CMK (cell line): ENCODE measurements at places on chromosomes 11 and 22.

DNA sequence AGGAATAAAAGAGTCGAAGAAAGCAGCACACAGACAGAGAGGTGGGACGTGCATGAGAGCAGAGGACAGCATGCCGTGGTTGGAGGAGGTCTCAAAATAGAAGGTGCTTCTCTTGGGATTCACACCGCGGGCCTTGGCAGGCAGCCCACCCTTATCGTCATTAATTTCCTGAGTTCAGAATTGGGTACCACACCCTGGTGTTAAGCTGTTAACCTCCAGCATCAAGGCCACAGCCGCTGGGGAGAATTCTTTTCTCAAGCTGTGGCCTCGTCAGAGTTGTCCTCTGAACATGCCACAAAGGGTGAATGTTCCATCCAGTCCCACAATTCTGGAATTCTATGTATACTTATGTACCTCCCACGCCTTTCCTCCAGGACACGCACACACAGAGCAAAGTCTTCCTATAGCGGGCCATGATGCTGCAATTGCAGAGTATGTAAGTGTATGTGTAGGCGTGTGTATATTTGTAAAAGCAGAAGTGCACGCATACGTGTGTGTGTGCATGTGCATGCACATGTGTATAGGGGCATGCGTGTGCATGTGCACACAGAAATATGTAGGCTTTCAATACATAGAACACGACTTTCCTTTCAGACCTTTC lies 39.0 kb downstream of the ADAMTS8 start:
- DNase-seq: no peak

GRCh38 chr11:123584737-123585136 lies 69.7 kb downstream of the SCN3B start:
- no peak for DNase-seq

DNA sequence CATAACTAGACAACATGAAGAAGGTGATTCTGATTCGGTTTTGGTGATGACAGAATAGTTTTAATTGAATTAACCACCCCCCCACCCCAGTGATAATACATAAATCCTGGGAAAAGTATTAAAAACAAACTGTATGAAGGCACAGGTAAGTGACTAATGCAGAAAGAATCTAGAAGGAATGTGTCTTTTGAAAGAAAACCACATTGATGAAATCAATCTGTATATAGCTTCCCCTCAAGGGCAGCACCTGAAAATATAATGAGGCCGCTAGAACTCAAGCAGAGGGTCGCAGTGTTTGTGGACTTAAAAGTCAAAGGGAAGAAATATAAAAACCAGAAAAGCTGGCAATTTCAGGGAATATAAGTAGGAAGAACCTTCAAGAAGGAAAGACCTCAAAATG lies 580.5 kb upstream of the CHORDC1 start:
- DNase-seq: no peak

- no peak for DNase-seq
These were observed 1.2 kb upstream of the PLA2G3 start for GRCh38 chr22:31141551-31141950.

- DNase-seq: no peak
These were observed 910 bp downstream of the CLTCL1 start for GRCh38 chr22:19290400-19291217.

- DNase-seq: no peak
These were observed 423.9 kb upstream of the CHORDC1 start for GRCh38 chr11:90646706-90647105.

- DNase-seq: no peak
These were observed 349.9 kb upstream of the ANO3 start for GRCh38 chr11:25981998-25982397.

DNA sequence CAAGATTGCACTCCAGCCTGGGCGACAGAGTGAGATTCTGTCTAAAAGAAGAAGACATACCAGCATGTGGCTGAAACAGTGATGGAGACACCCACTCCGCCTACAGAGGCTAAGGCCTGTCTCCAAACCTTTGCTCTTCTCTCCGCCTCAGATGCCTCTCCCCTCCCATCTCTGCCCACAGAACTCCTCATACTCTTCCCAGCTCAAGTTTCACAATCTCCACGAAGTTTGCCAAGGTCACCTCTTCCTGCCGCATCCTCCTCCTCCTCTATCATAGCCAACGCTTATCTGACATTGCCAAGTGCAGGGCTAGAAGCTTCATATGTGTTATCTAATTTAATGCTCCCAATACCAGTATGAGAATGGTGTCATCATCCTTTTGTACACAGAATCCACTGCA lies 25.9 kb upstream of the FBLN1 start:
- no peak for DNase-seq

DNA sequence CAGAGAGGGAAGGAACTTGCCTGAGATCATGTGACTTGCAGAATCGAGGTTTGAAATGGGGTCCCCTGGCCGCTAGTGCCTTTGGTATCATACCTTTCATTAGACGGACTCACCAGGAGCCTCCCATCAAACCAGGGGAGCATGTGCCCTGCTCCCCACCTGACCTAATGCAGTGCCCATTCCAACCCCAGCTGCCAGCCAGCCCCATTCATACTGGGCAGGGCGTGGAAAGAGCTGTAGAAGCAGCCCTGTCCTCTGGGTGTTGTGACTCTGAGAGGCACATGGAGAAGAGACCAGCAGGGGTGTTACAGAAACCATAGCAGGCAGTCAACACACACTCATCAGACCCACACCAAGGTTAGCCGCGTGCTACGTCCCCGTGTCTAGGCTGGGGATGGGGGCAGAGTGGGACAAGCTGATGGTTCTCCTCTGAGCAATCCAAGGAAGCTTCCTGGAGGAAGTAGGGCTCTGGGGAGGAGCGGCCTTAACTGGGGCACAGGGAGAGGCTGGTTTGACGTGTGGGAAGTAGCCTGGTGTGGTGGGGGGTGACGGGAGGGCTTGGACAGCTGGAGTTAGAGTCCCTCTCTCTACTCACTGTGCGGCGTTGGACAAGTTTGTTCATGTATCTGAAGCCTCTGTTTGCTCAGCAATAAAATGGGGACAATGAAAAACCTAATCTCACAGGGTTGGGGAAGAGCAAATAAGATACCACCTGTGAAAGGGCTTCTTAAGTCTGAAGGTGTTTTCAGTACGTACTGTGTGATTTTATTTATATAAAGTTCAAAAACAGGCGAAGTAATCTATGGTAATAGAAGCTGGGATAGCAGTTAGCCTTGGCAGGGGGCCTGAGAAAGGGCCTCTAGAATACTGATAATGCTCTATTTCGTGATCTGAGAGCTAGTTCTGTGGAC lies 14.0 kb downstream of the GRIK4 start:
- no peak for DNase-seq

DNA sequence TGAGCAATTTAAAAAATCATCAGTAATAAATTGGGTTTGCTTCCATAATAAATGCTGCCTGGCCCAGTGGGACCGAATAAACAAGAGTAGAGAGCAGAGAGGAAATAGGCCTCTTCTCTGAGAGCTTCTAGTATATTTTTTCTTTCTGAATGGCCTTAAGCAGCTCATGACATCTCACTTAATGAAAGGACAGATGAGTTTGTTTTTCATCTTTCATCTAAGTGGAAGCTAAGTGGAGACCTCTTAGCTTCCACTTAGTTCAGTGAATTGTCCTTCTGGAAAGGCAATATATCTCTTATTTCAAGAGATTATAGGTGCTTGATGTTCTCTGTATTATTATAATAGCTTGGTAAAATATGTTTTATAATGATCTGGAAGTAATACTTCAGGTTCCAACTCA lies 245.9 kb upstream of the ANO3 start:
- no peak for DNase-seq

DNA sequence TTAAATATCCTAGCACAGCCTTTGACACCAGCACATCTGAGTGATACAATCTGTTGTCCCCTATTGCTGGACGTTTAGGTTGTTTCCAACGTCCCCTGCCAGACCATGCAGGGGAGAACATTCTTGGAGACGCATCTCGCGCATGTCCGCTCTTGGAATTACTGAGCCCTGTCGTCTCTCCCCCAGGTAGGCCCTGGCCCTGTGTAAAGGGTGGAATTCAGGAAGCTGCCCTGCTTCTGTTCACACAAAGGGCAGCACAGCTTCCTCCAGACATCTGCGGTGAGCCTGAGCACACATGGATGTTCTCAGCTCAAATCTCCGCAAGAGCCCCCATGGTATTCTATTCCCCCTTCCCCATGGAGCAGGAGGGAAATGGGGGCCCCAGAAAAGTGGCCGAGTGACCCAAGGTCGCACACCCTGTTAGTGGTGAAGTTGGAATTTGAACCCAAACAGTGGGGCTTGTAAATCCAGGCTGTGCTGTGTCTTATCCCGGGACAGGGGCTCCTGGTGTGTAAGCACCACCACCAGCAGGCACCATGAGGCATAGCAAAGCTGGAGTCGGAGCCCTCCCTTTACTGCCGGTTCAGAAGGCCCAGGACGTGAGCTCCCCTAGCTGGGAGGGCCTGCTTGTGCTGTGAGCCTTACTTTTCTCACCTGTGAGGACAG lies 5.0 kb upstream of the FGF19 start:
- DNase-seq: no peak
